Hematopoietic multipotent progenitor cell treated with erythropoietin and hydrocortisone succinate and interleukin-3 and kit ligand, for 8 days (in vitro differentiated cells): ENCODE measurements at places on chromosomes 4 and X.
A peak's percentile ranks its signal among the peaks of the same experiment; 100 is the strongest.

DNA sequence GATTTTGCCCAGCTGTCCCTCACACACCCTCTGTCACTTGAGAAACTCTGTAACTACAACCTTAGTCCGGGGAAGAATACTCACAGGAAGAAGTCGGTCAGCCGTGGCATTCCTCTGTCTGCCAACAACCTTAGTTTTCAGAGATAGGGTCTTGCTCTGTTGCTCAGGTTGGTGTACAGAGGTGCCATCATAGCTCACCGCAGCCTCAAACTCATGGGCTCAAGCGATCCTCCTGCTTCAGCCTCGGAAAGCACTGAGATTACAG, 12.2 kb upstream of the SPCS3 start:
- no peak for DNase-seq

GRCh38 chr4:93842601-93843252, 14.2 kb downstream of the ATOH1 start:
- DNase-seq, result no peak

DNA sequence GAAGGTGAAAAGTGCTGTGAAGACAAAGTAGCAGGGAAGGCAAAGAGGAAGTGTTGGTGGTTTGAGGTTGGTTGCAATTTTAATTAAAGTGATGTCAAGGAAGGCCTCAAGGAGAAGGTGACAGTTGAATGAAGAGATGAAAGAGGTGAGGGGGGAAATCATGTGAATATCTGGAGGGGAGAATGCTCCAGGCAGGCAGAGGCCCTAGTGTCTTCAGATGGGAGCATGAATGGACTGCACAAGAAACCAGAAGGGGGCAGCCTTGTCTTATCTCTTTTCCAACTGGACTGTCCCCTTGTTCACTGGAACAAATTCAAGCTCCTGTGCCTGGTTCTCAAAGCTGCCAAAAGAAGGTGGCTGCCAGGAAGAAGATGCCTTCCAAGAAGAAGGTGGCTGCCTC, 68.4 kb downstream of the MAOB start:
- no peak for DNase-seq

DNA sequence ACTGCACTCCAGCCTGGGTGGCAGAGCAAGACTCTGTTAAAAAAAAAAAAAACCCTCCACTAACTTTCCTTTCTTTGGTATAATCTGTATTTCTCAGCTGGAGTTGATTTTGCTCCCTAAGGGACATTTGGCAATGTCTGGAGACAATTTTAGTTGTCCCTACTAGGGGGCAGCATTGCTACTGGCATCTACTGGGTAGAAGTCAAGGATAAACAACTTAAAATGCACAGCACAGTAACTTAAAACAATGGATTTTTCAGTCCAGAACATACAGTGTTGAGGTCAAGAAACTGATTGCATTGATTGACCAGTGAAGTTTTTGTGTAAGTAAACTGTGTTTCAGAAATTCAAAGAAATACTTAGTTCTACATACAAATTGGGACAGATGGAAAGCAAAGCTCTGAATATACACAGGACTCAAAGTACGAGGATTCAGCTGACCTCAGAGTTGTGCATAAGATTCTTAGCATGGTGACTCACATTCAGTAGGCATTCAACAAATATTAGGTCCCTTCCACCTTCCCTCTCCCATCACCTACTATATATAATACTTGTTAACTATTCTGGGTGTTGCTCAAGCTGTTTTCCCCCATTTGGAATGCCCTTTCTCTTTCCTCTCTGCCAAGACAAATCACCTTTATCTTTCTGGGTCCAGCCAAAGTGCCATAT, 8.8 kb downstream of the DDX53 start:
- DNase-seq, result peak; percentile 3

GRCh38 chr4:113276464-113277170, 227.2 kb downstream of the ANK2 start:
- no peak for DNase-seq

GRCh38 chrX:928606-929005, 283.8 kb downstream of the CRLF2 start:
- no peak for DNase-seq

GRCh38 chr4:24970635-24971034, 57.8 kb upstream of the CCDC149 start:
- DNase-seq, result no peak

- no peak for DNase-seq
Observed at GRCh38 chr4:114780205-114780604, 181.6 kb downstream of the UGT8 start.

- DNase-seq, result no peak
Observed at GRCh38 chr4:108045687-108046024, 56.0 kb downstream of the HADH start.

GRCh38 chrX:70016513-70016912, 33.2 kb downstream of the AWAT2 start:
- DNase-seq, result no peak

DNA sequence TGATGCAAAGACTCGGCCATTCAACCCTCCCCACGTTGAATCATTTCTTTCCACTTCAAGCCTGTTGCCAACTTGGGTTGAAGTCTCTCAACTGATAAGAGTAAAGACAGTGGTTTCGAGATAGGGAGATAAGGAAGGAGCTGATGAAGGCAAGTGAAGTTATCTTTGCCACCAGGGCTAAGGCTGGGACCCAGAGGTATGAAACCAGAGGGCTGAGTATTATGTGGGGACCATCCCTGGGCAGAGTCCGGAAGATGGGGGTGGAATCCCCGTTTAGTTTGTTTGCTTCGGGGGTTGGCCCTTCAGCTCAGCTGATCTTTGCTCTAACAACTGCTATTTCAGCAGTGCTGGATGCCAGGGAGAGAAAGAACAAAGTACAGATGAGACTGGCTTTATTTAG, 2.3 kb upstream of the XPNPEP2 start:
- peak; percentile 38 for DNase-seq

DNA sequence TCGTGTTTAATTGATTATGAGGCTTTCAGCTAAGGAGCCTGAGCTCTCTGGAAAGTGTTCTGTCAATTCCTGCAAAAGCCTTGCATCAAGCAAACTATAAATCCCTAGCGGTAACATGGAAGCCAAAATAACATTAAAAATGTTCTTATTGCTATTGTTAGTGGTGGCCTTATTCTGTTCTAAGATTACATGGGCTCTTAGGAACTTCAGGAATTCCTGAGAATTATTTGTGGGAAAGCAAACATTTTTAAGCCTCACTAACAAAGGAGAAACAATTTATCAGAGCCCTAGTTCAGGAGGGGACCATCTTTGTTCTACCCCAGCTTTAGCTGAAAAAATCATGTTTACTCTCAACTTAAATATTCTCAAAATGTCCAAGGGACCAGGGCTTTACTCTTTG, 119.6 kb downstream of the PAPSS1 start:
- no peak for DNase-seq

GRCh38 chr4:2898001-2898400, 54.4 kb downstream of the ADD1 start:
- no peak for DNase-seq

GRCh38 chr4:44056721-44057151, 391.9 kb downstream of the KCTD8 start:
- no peak for DNase-seq

- DNase-seq, result no peak
Observed at GRCh38 chr4:46945062-46945461, 36.0 kb upstream of the COX7B2 start.

DNA sequence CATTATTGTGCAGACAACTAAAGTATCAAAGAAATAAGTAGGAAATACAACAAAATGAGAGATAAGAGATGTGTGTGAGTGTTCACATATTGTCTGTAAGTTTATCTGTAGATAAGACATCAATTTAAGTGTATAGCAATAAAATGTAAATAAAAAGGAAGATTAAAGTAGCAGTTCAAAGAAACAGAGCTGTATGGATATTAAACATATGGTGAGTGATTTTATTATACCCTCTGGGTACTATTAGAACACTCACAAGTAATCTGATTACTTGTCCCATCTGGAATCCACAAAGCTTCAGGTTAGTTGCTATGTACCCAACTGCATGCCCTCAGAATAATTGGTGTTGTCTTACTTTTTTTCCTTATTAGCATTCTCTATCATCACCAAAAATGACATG, 747.9 kb upstream of the ADGRL3 start:
- DNase-seq, result no peak

DNA sequence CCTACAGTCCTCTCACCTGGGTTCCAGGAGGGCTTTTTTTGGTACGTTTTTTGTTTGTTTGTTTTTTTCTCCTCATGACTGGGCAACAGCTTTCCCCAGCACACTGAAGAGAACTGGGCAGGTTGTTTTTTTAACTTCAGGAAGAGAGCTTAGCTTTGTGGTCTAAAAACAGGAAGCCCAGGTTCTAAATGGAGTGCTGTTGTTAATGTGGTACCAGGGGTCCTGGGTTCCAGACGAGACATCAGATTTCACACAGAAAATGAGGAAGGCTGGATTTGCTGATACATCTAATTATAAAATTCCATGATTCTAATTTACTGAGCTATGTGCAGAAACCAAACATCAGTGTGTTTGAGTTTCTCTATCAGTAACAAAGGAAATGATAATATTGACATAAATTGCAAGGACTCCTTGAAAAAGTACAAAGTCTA, 4.2 kb downstream of the MYOZ2 start:
- DNase-seq, result no peak

GRCh38 chr4:165926307-165926706, 53.3 kb downstream of the TLL1 start:
- no peak for DNase-seq

DNA sequence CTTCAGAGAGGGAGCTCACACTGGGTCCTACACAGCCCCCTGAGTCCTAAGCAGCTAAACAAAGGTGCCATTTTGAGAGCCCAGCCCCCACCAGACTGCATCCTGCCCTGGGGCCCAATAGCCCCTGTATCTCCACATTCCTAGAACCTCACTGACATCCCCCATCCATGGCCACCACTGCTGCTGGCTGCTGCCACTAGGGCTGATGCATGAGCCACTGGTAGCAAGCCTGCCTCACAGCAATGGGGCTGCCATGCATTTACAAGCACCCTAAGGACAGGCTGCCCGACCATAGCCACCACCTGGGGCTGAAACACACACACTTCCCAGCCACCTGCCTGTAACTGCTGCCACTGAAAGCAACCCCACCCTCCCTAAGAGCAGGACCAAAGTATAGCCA, 26.5 kb upstream of the TRO start:
- DNase-seq, result no peak

- DNase-seq, result no peak
Observed at GRCh38 chr4:125388613-125389012, 73.9 kb downstream of the FAT4 start.

DNA sequence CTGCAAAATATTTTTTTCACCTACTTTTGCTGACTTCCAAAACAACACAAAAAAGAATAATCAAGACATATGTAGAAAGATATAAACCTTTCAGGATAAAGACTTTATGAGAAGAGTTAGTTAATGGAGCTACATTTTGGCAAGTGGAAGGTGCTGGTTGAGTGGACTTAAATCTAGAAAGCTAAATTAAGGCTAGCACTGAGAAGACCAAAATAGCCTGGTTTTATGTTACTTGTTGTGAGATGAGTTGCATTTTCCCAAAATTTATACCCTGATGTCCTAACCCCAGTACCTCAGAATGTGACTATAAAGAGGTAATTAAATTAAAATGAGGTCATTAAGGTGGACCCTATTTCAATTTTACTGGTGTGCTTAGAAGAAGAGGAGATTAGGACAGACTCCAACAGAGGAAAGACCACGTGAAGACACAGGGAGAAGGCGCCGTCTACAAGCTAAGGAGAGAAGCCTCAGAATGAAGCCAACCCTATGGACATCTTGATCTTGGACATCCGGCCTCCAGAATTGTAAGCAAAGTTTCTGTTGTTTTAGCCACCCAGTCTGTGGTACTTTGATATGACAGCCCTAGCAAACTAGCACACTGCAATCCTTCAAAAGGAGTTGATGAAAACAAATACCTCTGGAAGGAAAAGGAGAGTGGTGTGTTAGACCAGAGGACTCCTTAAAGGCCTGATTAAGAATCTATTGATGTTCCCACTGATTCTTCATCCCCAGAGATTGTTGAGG, 67.4 kb downstream of the FGFBP1 start:
- DNase-seq, result no peak

- peak; percentile 1 for DNase-seq
Observed at GRCh38 chrX:84046403-84046984, 141.5 kb downstream of the RPS6KA6 start.

GRCh38 chrX:149962859-149963757, 24.8 kb upstream of the EOLA2 start:
- peak; percentile 42 for DNase-seq

GRCh38 chr4:5720980-5721379, 10.0 kb downstream of the EVC start:
- no peak for DNase-seq

DNA sequence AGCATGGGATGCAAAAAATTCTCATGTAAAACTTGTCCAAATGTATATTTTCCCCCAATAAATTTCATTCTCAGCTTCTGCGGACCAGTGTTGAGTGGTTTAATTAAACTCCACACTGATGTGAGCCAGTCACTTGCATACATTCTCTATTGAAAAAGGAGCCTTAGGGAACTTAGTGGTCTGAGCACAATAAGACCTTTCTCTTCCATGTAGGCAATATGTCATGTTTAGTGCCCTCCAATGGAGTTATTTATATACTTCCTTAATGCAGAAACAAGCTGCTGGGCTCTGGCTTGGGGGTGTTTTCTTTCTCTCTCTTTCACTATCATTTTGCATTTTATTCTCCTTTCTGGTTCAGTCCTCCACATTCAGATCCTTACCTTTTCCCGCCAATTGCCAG, 196.9 kb downstream of the ANAPC10 start:
- no peak for DNase-seq

GRCh38 chrX:8879750-8880149, 78.6 kb upstream of the FAM9A start:
- DNase-seq, result peak; percentile 18

- DNase-seq, result no peak
Observed at GRCh38 chr4:121156822-121157769, 7.0 kb downstream of the TNIP3 start.

DNA sequence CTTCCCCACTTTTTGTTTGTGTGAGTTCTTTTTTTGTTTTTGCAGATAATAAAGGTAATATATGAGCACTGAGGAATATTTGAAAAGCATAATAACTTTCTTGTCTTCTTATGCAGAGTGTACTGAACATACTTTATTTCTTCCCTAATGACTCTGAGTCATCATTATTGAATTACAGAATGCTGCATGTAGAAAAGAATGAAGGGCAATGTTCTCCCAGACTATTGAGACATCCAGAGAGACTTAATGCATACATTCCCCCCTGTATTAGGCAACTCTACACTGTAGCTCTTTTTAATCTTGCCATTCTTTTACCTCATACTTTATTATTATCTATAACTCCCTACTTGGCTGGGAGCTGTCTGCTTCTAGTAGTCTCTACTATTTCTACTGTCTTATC, 240.5 kb upstream of the ANKRD50 start:
- DNase-seq, result no peak

GRCh38 chrX:10990418-10990817, 120.7 kb upstream of the HCCS start:
- no peak for DNase-seq
